ENCODE measurements at places on chromosomes 1 and 21.
A peak's percentile ranks its signal among the peaks of the same experiment; 100 is the strongest.

DNA sequence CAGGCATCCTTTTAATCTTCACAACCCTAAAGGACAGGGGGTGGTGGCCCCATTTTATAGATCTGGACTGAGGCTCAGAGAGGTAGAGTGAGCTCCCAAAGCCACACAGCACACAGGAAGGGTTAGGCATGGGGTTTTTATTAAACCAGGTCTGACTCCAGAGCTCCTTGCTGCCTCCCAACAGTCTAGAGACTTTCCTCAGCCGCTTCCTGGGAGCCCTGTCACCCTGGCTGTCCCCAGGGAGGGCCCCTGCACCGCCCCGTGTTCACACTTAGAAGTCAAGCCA is 8.0 kb upstream of the EPHA8 start:
- no peak for DNase-seq

GRCh38 chr1:58204284-58204683 is 342.2 kb downstream of the OMA1 start:
- no peak for DNase-seq

GRCh38 chr1:87368907-87369306 is 40.2 kb downstream of the LMO4 start:
- no peak for DNase-seq

GRCh38 chr1:240575981-240576662 is 35.8 kb downstream of the GREM2 start:
- no peak for DNase-seq

DNA sequence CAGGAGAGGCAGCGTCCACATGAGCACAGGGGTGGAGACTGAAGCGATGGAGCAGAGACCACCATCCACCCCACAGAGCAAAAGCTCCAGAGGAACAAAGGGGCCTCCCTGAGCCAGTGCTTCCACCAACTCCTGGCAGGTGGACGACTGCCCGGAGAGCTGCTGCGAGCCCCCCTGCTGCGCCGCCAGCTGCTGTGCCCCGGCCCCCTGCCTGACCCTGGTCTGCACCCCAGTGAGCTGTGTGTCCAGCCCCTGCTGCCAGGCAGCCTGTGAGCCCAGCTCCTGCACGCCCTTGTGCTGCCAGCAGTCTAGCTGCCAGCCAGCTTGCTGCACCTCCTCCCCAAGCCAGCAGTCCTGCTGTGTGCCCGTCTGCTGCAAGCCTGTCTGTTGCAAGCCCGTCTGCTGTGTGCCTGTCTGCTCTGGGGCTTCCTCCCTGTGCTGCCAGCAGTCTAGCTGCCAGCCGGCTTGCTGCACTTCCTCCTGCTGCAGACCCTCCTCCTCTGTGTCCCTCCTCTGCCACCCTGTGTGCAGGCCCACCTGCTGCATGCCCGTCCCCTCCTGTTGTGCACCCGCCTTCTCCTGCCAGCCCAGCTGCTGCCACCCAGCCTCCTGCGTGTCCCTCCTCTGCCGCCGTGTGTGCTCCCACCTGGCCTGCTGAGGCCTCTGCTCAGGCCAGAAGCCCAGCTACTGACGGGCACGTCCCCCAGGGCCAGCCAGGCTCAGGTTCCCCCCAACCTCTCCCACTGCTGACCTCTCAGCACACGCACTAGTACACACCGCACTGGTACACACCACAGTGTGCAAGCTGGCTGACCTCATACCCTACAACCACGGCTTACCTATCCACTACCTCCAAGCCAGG is 5.4 kb downstream of the KRTAP10-12 start:
- no peak for DNase-seq

- no peak for DNase-seq
Measured at GRCh38 chr1:174266476-174266875, 107.2 kb downstream of the RABGAP1L start.

DNA sequence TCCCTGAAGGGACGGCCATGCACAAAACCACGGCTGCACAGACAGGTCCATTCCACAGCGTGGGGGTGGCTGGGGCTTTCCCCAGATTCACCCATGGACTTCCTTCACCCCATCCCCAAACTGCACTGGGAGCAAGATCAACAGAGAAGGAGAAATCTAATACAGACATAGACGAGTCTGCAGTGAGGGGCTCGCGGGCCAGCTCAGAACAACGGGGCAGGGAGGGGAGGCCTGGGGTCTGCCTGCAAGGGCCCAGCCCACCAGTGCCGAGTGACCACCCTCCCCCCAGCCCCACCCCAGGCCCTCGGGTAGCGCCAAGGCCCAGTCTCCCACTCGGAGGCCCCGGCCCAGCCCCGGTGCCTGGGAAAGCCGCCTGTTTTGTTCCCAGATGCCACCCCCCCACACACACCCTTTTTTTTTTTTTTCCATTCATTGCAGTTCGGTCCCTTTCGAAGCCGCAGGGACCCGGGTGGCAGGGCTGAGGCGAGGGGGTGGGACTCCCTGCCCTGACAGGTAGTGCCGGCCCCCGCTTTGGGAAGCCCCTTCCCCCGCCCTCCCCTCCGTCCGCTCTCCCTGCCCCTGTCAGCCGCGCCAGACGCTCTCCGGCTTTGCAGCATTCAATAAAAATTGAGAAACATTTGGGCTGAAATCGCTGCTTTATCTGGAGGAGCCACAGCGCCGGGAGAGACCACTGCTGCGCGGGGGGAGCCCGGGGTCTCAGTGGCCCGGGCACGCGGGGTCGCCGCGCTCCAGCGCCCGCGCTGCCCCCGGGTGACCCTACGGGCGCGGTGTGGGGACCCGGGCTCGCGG is 543 bp upstream of the EPHB2 start:
- peak; percentile 32 for DNase-seq

GRCh38 chr1:66533804-66534740 is at the start of gene SGIP1:
Gene SGIP1, plus strand, starts transcription at chr1:66534153. Its CDS starts 206 bp downstream, at chr1:66534359.
- DNase-seq, result no peak

- DNase-seq, result no peak
Measured at GRCh38 chr1:207088701-207089626, at the start of gene C4BPB. Gene C4BPB, plus strand, starts transcription at chr1:207088860. Its CDS starts 672 bp downstream, at chr1:207089532.

GRCh38 chr1:113978863-113979702 is at the start of gene OLFML3:
Gene OLFML3, plus strand, starts transcription at chr1:113979474. Its CDS starts 43 bp downstream, at chr1:113979517.
- peak; percentile 76 for DNase-seq

- no peak for DNase-seq
Measured at GRCh38 chr1:116508085-116508983, 62.5 kb downstream of the CD58 start.

DNA sequence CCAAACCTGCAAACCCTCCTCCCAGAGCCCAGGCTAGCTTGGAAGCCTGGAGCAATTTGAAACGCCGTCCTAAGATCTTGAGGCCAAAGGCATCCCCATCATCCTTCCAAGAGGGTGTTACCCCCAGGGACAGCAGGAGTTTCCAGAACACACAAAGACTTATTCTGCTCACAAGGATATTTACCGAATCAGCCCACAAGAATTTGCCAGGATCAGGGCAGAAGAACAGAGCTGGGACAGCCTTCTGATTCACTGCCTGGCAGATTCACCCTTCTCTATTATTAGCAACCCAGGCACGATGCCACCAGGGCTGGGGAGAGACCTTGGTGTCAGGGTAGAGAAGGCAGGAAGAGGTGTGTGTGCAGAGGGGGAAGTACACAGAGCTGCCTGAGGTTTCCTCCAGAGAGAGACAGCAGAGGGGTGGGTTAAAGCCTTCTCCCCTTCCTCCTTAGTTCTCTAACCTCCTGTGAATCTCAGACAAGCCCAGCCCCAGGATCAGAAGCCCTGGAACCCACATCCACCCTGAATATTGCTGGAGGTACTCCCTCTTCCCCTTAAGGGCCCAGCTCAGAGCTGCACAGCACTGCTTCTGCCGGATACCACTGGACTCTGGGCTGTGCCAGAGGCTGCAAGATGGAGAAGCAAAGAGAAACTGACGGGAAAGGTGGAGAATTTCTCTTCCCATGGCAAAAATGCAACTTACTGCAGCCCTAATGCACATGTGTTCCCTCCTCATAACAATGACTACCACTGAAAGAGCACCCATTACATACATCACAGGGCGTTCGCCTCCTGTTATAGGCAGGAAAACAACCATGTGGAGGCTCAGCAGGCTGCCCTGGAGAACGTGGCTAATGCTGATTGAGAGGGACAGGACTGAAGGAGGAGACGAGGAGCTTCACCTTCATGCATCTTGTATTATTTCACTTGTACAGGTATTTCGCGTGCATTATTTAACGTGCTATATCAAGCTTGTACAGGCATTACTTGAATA is 61.8 kb downstream of the ITPKB start:
- DNase-seq, result no peak

DNA sequence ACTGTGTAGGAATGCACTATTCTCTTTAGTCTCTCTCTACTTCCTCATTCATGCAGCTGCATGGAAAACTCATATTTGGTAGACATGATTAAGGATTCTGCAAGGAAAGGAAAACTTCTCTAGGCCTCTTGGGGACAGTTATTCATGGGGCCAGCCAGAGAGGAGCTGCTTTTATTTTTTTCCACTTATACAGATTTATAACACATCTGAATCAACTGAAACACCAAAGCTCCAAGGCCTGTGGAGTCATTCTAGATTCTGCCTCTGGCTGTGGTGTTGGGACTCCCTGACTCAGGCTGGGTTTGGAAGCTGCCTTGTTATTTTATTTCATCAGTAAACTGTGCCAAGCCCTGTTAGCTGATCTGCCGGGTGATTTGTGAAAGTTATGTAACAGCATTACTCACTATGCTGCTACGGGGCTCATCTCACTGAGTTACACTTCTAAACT is 83.9 kb upstream of the EDEM3 start:
- DNase-seq, result no peak

- no peak for DNase-seq
Measured at GRCh38 chr1:31781138-31781755, 17.1 kb upstream of the ADGRB2 start.

- DNase-seq, result no peak
Measured at GRCh38 chr1:197013234-197013633, 35.9 kb downstream of the CFHR5 start.

DNA sequence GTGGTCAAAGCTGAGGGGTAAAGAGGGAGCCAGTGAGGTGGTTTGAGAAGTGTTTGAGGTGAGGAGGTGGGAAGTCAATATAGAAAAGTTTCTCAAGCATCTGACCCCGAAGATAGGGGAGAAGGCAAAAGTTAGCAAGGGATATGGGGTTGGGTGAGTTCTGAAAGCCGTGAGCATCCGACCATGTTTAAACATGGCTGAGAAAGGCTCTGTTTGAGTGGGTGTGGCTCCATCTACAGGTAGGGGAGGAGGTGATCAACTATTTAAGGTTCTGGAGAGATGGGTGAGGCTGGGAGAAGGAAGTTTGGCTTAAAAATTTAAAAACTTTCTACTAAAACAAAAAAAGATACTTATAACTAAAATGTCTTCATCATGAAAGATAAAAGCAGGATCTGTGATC is 273.8 kb downstream of the KCNJ6 start:
- no peak for DNase-seq

GRCh38 chr21:45365608-45366241 is 39.2 kb upstream of the COL18A1 start:
- no peak for DNase-seq

DNA sequence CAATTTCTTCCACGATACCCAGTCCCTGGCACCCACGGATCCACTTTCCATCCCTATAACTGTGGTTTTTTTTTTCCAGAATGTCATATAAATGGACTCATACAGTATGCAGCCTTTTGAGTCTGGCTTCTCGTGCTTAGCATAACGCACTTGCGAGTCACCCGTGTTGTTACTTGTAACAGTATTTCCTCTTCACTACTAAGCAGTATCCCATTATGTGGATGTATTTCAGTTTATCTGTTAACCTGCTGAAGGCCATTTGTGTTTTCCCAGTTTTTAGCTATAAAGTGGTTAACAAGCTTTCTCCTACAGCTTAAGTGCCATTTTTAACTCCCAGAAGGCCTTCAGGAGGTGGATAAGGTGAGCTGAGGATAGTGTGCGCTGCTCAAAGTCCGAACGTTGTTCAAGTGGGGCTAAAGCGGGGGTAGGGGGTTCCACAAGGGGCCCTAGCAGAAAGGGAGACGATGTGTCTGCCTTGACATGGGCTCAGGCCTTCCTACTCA is 829 bp downstream of the ADAR start:
- DNase-seq, result no peak

DNA sequence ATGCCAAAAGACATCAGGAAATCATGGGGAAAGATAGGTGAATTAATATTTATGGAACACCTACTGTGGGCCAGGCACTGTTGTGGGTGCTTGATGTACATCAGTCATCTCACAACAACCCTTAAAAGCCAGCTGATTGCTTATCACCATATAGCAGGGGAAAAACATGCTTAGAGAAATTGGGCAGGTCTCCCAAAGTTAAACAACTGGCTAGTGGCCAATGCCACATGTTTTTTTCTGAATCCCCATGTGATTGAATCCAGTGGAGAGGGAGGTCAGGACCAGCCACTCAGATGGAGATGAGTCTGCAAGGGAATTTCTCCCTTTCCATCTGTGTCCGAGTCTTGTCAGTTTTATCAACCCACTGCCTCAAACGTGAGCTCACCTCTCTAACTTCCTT is 33.5 kb downstream of the UTP25 start:
- DNase-seq, result no peak

- DNase-seq, result no peak
Measured at GRCh38 chr1:240663169-240663879, 51.4 kb upstream of the GREM2 start.

GRCh38 chr1:17654519-17654918 is 100.6 kb upstream of the ACTL8 start:
- no peak for DNase-seq

DNA sequence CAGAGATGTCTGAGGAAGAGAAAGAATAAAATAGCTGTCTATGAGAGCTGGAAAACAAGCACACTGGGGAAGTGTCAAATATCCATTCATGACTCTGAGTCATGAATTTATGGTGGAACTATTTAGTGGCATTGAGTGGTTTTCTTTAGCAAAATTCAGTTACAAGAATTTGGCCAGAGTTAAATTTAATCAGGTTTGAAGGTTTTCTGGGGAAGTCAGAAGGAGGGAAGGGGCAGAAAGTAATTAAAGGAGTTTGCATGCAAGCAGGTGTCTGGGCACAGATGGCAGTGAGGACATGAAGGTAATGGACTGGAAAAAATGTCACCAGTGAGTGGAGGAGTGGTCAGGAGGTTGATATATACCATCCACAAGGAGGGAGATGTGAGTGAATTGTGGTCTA is 121.9 kb upstream of the IVNS1ABP start:
- no peak for DNase-seq

DNA sequence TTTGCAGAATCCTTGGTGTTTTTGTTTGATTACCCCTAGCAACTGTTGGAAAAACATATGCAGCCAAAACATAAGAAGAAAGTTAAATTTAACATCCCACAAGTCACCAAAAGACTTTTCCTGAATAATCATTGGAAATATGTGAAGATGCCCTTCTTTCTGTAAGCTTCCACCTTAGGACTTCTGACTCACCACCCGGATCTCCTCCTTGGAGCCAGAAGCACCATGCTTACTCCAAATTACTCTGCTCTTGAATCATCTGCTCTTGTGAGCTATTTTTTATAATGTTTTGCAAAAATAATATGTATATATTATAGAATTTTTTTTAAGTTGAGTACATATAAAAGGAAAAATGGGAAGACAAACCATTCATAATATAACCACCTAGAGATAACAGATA is 391.7 kb downstream of the KCTD3 start:
- DNase-seq, result no peak
